ENCODE measurements at places on chromosomes 6 and 20.

GRCh38 chr6:122392564-122393350 is 6.7 kb upstream of the HSF2 start:
- no peak for DNase-seq

DNA sequence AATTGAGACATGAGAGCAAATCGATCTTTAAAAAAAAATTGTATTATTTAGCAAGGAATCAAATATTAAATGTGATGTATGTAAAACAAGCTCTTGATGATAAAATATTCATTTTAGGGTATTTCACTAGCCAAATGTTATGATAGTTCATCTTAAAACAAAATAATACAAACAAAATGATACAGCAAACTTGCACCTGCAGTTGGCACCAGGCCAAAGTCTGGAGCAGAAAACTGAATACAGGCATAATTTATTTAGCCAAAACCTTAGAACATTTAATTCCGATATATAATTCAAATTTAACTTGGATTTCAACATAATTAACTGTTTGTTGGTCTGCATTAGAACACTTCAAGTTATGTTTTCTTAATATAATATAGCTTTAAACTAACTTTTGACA is 60.9 kb downstream of the EPHA7 start:
- no peak for DNase-seq

DNA sequence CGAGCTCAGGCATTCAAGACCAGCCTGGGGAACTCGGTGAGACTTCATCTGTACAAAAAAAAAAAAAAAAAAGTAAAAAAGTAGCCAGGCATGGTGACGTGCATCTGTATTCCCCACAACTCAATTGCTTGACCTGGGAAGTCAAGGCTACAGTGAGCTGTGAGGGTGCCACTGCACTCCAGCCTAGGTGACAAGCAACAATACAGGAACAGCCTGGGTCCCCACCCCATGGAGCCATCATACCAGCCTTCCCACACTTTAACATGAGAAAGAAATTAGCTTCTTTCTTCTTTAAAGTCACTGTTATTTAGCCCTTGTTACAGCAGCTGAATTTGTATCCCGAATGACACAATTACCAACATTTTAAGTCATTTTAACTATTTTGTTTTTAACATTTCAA is 56.1 kb downstream of the SCML4 start:
- DNase-seq, result no peak

GRCh38 chr20:6866741-6867140 is 99.3 kb downstream of the BMP2 start:
- DNase-seq, result no peak

GRCh38 chr6:79803917-79804316 is 143.4 kb downstream of the ELOVL4 start:
- DNase-seq, result no peak

DNA sequence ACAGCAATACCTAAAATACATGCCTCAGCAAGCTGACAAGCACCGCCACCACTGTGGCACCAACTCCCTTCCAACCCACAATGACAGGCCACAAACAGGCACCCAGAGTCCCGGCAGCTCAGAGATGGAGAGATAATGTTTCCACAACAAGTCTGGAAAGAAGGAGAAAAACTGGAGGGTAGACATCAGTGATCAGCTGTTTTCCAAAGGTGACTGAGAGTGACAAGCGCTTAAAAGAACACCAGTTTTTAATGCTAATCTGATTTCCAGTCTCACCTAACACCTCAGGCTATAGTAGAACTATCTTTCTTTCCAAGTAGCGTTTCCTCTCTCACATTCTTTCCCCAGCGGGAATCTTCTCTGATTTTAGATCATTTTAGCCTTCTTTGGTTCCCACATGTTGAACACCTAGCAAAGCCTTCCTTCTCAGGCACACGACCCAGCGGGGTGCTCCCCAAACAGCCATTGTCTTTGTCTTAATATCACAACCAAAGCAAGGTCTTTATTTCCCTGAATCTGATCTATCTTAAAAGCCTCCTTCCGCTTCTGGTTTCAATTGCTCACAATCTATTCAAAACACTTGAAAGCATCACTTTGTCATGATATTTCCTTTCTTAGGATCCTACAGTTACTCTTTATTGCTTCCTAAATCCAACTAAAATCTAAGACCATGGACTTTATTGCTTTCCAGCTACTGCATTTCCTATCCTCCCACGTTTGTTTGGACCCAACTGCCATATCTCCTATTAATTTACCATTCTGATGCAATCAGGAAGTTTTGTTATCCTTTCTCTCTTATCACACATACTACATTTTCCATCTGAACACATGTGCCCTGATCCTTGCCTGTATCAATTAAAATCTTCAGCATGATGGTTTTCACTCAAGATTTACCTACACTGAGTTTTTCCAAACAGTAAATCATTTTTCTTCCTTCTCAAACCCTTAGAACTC is 282.7 kb downstream of the ADGB start:
- DNase-seq, result no peak

DNA sequence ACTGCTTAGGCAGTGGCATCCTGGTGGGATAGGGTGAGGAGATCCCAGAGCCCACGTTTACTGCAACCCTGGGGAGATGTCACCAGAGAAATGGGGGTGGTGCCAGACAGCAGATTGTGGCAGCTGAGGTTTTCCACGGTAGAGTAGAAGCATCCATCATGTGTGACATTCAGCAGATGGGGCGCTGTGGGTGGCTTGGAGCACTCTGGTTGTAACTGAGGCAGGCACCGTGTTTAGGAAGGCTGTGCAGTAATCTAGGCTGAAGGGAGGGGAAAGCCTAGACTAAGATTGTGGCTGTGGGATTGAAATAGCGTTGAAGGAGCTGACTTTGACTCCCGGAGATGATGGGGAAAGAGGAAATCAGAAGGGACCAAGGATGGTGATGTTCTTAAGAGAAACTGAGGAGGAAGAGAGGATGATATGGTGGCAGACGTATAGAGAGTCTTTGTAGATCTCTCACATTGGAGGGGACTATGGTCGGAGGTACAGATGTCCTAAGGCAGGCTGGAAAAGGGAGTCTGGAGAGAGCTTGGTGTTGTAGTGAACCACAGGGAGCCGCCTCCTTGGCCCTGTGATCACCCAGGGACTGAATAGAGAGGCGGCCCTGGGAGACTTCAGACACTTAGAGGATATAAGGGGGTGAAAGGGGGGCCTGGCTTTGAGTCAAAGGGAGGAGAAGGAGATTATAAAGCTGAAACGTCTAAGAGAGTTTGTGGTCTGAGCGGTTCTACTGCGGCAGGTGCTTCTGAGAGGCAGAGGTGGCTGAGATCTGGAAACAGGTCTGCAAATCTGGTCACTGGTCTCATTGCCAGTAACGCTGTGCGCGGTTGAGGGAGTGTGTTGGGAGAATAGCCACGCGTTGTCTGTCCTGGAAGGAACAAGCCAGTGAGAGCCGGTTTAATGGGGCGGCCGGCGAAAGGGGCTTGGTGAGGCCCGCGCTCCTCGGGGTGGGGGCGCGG is 792 bp upstream of the MICA start:
- peak; percentile 58 for DNase-seq

- no peak for DNase-seq
Observed at GRCh38 chr20:54340667-54341081, 132.8 kb downstream of the PFDN4 start.

- no peak for DNase-seq
Observed at GRCh38 chr6:9140951-9141460, 705.7 kb upstream of the SLC35B3 start.

GRCh38 chr6:166417285-166417691 is 34.5 kb upstream of the MPC1 start:
- no peak for DNase-seq

GRCh38 chr6:47407300-47408281 is 70.0 kb upstream of the CD2AP start:
- DNase-seq, result no peak

DNA sequence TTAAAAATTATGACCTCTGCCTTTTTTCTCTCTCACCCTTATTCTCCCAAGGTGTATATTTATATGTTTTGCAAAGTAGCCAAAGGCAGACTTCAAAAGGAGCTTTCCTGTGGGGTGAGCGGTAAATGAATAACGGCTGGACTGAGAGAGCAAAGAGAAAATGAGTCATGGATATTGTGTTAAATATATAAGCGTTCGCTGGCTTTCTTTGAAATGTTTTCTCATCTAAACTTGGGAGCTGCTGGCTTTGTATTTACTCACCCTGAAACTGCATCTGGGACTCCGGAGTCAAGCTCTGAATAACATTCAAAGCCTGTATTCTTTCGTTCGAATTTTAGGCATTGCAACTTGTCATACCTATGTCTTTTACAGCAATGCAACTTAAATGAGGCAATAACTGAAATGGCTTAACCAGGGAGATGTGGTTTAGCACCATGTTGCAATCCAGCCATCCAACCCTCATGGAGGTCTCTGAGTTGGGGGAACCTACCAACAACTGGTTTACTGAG is 32.0 kb downstream of the ATXN1 start:
- no peak for DNase-seq

DNA sequence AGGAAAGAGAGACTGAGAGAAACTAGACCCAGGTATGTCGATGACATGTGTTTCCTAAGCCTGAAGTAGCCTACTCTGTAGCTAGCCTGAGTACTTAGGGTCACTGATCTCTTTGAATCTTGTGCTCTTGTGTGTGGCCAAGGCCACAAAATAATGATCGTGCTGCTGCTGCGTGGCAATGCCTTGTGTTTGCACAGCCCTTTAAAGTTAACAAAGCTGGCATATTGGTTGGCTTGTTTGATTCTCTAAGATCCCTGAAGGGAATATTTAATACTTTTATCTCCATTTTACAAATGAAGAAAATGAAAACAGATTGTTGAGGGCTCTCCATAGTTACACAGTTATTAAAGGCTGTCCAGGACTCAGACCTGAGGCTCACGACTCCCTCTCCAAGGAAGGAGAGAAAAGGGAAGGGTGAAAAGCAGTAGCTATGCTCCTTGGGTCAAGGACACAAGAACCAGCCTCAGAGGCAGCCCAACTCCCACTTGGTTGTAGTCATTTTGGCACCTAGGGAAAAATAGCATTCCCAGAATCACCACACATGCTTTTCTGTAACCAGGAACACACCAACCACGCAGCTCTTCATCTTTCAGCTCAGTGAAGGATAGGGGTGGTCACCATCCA is 130.7 kb downstream of the LRFN2 start:
- DNase-seq, result no peak

- DNase-seq, result no peak
Observed at GRCh38 chr20:20683020-20683419, 29.4 kb downstream of the RALGAPA2 start.

DNA sequence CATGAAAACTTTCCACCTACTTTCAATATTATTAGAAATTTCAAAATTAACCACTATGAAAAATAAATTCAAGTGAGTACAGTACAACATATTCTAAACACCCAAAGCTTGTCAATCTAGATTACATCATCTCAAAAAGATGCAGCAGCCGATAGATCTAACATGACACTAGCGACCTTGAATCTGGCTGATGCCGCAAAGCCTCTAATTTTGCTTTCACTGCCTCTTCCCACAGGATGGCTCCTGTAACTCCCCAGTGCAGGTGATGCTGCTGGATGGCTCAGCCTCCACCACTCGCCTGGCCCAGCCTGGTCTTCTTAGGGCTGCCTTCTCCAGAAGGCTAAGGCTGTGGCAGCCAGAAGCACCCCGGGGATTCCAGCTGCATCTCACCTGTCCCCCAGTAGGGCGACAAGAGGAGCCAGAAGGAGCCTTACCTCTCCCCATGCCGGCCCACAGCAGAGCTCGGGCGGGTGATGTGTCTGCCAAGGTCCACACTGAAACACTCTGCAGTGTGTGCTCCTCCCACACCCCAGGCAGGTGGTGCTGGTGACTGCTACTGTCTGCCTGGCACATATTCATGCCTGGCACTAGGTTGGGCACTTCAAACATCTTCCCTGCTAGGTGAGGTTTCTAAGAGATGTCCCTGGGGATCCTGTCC is 82.1 kb downstream of the SLC23A2 start:
- DNase-seq, result no peak

GRCh38 chr6:23202207-23202606 is 632.8 kb downstream of the HDGFL1 start:
- no peak for DNase-seq

- peak; percentile 14 for DNase-seq
Observed at GRCh38 chr6:158761746-158762145, 57.4 kb downstream of the EZR start.

GRCh38 chr20:12055161-12055560 is 137.5 kb downstream of the BTBD3 start:
- no peak for DNase-seq

GRCh38 chr6:89596484-89596883 is 42.1 kb downstream of the LYRM2 start:
- no peak for DNase-seq

DNA sequence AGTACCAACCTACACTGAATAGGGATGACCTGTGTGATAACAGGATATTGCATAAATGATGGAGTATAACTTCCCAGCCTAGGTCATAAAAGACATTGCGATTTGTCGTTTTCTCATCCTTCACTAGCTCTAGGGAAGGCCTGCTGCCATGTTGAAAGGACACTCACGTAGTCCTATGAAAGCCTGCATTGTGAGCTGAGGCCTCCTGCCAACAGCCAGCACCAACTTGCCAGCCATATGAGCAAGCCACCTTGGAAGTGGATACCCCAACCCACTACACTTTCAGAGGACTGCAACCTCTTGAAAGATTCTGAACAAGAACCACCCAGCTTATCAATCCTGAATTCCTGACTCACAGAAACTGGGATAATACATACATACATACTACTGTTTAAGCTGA is 3.5 kb upstream of the PANK2 start:
- DNase-seq, result no peak

DNA sequence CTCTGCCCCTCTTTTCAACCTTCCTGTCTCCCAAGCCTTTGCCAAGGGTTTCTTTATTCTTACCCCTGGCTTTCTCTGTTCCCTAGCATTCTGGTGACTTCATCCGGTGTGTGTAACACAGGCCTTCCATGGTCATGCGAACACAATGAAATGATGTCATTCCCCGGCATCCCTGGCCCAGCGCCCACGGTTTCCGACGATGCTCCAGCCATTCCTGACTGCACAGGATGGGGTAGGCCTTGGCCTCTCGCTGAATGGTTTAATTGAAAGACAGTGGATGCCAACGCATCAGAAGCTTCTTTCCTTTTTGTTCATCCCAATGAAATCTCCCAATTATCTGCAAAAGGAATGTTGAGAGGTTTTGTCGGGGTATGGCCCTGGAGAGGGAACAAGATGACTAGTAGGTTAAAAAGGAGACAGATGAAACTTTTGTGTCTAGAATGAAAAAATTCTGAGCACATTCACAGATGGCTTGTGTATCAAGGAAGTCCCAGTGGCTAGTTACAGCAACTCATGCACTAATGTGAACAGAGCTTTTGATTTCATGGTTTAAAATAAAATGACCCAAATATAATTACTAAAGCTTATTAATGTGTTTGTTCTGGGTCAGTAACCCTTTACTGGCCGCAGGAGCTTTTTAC is 655.0 kb downstream of the QKI start:
- DNase-seq, result no peak

DNA sequence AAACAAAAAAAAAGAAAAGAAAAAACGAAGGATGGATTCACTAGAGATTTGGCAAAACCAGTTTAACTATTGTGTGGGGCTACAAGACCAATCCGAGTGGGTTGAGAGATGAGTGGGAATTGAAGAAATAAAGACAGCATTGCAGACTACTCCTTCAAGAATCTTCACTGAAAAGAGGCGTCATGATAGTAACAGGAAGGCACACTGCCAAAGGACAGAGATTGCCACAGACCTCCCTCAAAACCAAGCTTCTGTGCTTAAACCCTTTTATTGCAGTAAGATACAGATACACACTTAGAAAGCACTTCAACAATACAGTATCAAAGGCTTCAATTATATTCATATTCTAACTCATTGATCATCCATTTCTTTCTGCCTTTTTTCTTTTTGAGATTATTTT is 103.9 kb downstream of the IPCEF1 start:
- no peak for DNase-seq
